Activated naive CD4-positive, alpha-beta T cell treated with anti-CD3 and anti-CD28 coated beads for 36 hours (primary cell): ENCODE measurements at places on chromosomes 16 and 17. TPM values are rescaled to one million over a fixed set of nuclear protein-coding genes. Genes with fewer than 3 reads are reported as not detected.
A peak's percentile ranks its signal among the peaks of the same experiment; 100 is the strongest.

GRCh38 chr16:9012848-9013507 is 49.3 kb upstream of the USP7 start:
- H3K27ac ChIP-seq: no peak overlapping the region
- H3K36me3 ChIP-seq: no peaks in the 10 kb centered on the region
- peak; percentile 10 for DNase-seq
- H3K4me3 ChIP-seq: no peak overlapping the region
- peaks cover 13% of the 10 kb centered on the region for H3K27me3 ChIP-seq
- H3K4me1 ChIP-seq: peaks cover 4% of the 10 kb centered on the region

- peaks cover 44% of the 10 kb centered on the region for H3K36me3 ChIP-seq
- peak overlapping the region; percentile 79 for H3K4me3 ChIP-seq
Observed at GRCh38 chr17:76271669-76272540, 6.8 kb downstream of the UBALD2 start.

DNA sequence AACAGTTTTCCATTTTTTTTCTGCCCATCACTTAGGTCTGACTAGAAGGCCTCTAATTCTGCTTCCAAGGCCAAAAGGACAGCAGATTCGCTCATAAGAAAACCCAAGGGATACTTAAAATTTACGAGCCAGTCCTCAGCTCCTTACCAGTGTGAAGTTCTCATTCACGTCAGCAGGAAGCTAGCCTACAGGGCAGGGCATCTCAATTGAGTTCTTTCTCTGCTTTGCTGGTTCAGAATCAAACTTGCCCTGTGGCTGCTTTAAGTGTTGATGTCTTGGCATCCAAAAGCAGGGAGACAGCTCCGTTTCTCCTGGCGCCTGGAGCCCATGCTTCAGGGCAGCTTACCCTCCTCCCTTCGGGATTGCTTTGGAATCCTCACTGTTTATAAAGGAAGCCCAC is 136.0 kb downstream of the ANKFN1 start:
- no peaks in the 10 kb centered on the region for H3K27me3 ChIP-seq
- no peak for DNase-seq
- no peak overlapping the region for H3K27ac ChIP-seq
- H3K4me1 ChIP-seq: peaks cover 23% of the 10 kb centered on the region

DNA sequence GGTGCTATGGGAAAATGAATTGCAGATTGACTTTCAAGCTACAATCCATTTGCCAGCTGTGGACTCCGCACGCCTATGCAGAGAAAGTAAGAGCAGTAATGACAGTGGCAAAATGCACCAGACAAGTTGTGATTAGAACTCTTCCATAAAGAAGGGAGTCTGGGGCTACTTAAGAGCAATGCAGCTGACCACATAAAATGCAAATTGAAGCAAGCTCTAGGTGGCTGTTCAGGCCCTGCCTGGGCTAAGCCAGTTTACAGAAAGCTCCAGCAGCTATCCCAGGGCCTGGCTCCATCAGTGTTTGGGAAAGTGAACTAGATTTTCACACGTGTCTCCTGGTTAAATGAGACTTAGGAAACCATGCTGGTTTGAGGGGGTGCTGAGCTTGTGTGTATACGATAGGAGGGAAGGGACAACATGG is 2.2 kb upstream of the MAP2K6 start:
- DNase-seq: no peak
- H3K4me3 ChIP-seq: no peak overlapping the region
- H3K4me1 ChIP-seq: peaks cover 7% of the 10 kb centered on the region

- H3K27me3 ChIP-seq: no peaks in the 10 kb centered on the region
- no peak overlapping the region for H3K4me3 ChIP-seq
- no peak overlapping the region for H3K27ac ChIP-seq
- no peaks in the 10 kb centered on the region for H3K36me3 ChIP-seq
- H3K4me1 ChIP-seq: no peaks in the 10 kb centered on the region
Observed at GRCh38 chr17:67801626-67802175, 23.6 kb upstream of the BPTF start.

DNA sequence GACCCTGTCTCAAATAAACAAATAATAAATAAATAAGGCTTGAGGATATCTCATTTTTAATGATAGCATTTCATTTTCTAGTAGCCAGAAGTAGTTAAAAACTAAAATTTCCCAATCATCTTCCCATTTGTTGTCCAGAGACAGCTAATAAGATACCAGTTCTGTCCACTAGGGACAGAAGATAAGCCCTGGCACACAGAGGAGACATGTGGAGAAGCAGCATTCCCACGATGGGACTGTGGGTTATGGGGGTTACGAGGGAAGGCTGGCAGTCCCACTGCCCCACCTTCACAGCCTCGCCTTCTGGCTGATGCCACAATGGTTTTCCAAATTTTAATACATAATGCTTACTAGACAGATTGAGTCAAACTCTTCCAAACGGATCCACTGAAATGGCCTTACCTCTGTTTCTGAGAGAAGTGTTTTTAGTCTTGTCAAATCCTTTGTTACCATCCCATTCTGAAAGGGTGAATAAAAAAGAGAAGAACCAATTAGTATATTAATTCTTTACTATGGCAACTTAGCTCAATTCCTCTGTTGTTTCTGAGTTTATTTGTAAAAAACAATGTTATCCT is 44.2 kb downstream of the HELZ start:
- H3K27me3 ChIP-seq: no peaks in the 10 kb centered on the region
- peaks cover 38% of the 10 kb centered on the region for H3K36me3 ChIP-seq
- H3K27ac ChIP-seq: no peak overlapping the region

DNA sequence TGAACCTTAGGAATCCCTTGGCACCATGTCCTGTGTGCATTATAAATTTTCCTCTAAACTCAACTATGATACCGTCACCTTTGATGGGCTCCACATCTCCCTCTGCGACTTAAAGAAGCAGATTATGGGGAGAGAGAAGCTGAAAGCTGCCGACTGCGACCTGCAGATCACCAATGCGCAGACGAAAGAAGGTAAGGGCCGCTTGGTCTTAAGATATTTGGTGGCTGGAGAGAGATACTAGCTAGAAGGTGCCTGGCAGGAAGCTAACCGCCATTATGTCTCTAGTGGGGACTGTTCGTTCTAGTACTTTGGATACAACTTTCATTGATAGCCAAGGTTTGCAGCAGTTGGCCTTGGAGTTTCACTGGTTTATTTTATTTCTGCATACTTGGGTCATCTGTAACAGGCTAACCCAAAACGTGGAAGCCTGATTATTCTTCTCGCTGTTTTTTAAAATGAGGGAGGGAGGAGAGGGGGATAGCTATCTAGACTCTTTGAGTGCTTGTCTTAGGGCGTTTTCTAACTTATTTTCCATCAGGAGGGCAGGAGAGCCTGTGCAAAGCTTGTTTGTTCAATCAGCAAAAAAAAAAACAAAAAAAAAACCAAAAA is 1.3 kb downstream of the RBBP6 start:
- peak overlapping the region; percentile 90 for H3K27ac ChIP-seq
- peaks cover 40% of the 10 kb centered on the region for H3K36me3 ChIP-seq
- H3K4me3 ChIP-seq: peak overlapping the region; percentile 99
- H3K4me1 ChIP-seq: peaks cover 40% of the 10 kb centered on the region
- peak; percentile 20 for DNase-seq

- H3K27ac ChIP-seq: no peak overlapping the region
- H3K27me3 ChIP-seq: no peaks in the 10 kb centered on the region
- peak overlapping the region; percentile 21 for H3K4me3 ChIP-seq
- H3K4me1 ChIP-seq: peaks cover 34% of the 10 kb centered on the region
- no peak for DNase-seq
Observed at GRCh38 chr17:43020030-43020621, 2.1 kb downstream of the VAT1 start.

DNA sequence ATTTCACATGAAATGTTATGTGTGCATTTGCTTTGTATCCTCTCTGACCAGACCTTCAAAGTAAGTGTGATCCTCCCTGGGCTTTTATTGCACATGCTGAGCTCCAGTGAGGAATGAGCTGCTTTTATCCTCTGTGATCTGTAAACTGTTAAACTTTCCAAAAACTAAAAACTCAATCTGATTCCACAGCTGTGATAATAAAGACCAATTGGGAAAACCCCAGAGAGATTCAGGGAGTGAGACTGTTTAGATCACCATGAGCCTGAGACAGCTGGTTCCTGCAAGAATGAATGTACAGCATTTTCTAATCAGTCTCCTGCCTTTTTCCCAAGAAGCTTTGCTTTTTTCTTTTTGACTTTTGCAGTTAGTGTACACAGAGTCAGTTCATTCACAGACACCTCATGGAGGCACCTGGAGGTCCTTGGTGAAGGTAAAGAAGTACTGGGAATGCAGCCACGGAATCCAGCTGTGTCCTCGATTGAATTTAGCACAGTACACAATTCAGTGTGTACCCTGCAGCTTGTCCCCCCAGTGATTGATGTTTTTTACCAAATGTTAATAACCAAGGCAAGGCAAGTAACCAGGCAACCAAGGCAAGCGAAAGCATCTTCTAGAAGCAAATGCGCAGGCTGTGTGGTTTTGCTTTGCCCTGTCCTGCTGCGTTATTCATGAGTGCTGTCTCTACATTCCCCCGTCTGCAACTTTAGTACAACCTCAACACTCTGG is 182.6 kb downstream of the LGALS9B start:
- H3K4me1 ChIP-seq: peaks cover 44% of the 10 kb centered on the region
- no peaks in the 10 kb centered on the region for H3K36me3 ChIP-seq
- no peak for DNase-seq
- no peak overlapping the region for H3K27ac ChIP-seq
- H3K4me3 ChIP-seq: no peak overlapping the region

DNA sequence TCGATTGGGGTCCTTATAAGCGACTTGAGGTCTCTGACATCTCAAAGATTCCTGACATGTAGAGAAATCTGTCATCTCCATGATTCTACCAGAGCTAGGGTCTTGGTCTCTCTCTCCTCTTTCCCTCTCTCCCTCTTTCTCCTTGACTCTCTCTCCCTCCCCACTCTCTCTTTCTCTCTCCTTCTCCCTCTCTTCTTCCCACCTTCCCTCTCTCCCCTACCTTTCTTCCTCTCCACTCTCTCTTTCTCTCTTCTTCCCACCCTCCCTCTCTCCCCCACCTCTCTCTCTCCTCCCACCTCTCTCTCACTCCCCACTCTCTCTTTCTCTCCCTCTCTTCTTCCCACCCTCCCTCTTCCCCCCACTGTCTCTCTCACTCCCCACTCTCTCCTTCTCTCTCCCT is 32.6 kb downstream of the B4GALNT2 start:
- H3K36me3 ChIP-seq: no peaks in the 10 kb centered on the region
- H3K4me3 ChIP-seq: no peak overlapping the region
- no peak overlapping the region for H3K27ac ChIP-seq
- H3K27me3 ChIP-seq: peaks cover 18% of the 10 kb centered on the region
- DNase-seq: no peak

- H3K27me3 ChIP-seq: no peaks in the 10 kb centered on the region
- no peak within 1 kb of the TSS for H3K27ac ChIP-seq
- peaks cover 4% of the 10 kb centered on the region for H3K4me1 ChIP-seq
- H3K4me3 ChIP-seq: no peak within 1 kb of the TSS
- peaks cover 1% of the 10 kb centered on the region for H3K36me3 ChIP-seq
Observed at GRCh38 chr16:28596840-28597691, at the start of gene SULT1A2. Gene SULT1A2, minus strand, starts transcription at chr16:28597050. Its CDS starts 1,120 bp downstream, at chr16:28595930.

- no peaks in the 10 kb centered on the region for H3K4me1 ChIP-seq
- no peak overlapping the region for H3K27ac ChIP-seq
- no peaks in the 10 kb centered on the region for H3K36me3 ChIP-seq
- peaks cover 6% of the 10 kb centered on the region for H3K27me3 ChIP-seq
- no peak for DNase-seq
Observed at GRCh38 chr16:77117707-77118106, 73.3 kb upstream of the MON1B start.

GRCh38 chr16:73568769-73569168 is 520.8 kb upstream of the ZFHX3 start:
- H3K4me3 ChIP-seq: no peak overlapping the region
- peaks cover 7% of the 10 kb centered on the region for H3K27me3 ChIP-seq
- no peak for DNase-seq

DNA sequence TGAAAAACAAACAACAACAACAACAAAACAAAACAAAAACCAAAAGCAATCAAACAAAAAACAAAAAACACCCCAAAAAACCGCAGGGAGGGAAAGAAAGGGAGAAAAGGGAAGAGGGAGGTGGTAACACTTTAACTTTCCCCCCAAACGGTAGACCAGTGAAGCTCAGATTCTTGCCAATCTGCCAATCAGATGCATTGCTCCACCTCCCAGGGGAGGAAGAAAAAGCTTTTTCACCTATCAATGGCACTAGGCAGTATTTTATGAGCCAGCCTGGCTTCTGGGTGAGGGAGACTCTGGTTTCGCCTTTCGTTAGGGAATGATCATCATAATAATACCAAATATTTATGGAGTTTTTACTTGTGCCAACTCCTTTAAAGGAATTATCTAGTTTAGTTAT is 94.1 kb downstream of the GPR139 start:
- peaks cover 16% of the 10 kb centered on the region for H3K27me3 ChIP-seq
- H3K4me3 ChIP-seq: no peak overlapping the region
- H3K27ac ChIP-seq: no peak overlapping the region
- DNase-seq: no peak
- no peaks in the 10 kb centered on the region for H3K36me3 ChIP-seq
- no peaks in the 10 kb centered on the region for H3K4me1 ChIP-seq

GRCh38 chr17:4944554-4945175 is 3.7 kb downstream of the PFN1 start:
- peaks cover 55% of the 10 kb centered on the region for H3K4me1 ChIP-seq
- peaks cover 69% of the 10 kb centered on the region for H3K36me3 ChIP-seq
- peak overlapping the region; percentile 99 for H3K27ac ChIP-seq
- peak overlapping the region; percentile 97 for H3K4me3 ChIP-seq

- peaks cover 4% of the 10 kb centered on the region for H3K36me3 ChIP-seq
- H3K27ac ChIP-seq: peak within 1 kb of the TSS; percentile 92
- no peaks in the 10 kb centered on the region for H3K27me3 ChIP-seq
- peak; percentile 91 for DNase-seq
- H3K4me3 ChIP-seq: peak within 1 kb of the TSS; percentile 98
- H3K4me1 ChIP-seq: peaks cover 32% of the 10 kb centered on the region
Observed at GRCh38 chr16:1705688-1706385, at the start of gene MAPK8IP3. Gene MAPK8IP3, plus strand, starts transcription at chr16:1706195. Its CDS starts 145 bp downstream, at chr16:1706340.

- no peak overlapping the region for H3K27ac ChIP-seq
- peaks cover 44% of the 10 kb centered on the region for H3K27me3 ChIP-seq
- H3K36me3 ChIP-seq: no peaks in the 10 kb centered on the region
- DNase-seq: no peak
- peaks cover 4% of the 10 kb centered on the region for H3K4me1 ChIP-seq
Observed at GRCh38 chr17:33751702-33752065, 458.6 kb upstream of the ASIC2 start.

DNA sequence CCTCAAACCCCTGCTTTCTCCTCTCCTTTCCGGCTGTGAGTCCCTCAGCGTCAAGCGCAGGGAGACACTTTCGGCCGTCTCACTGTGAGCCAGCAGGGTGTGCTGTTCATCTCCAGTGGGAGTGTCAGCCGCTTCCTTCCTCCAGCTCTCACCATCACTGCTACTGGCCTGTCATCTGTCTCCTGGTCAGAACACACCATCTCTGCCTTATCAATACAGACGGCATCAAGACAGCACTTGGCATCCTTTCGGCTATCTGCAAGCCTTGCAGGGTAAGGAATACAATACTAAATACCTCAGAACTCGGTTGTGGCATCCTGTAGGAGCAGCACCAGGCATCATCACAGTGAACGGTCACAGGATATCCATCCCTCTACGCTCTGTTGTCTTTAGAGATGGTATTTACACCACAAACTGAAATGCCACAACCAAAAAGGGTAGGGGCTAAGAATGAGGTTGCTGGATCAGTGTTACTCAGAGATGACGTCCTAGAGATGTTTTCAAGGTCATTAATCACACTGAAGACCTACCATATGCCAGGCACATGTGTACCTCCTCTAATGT is 20.7 kb upstream of the CMTM4 start:
- no peaks in the 10 kb centered on the region for H3K27me3 ChIP-seq
- DNase-seq: peak; percentile 29
- H3K4me3 ChIP-seq: no peak overlapping the region
- H3K27ac ChIP-seq: no peak overlapping the region
- H3K4me1 ChIP-seq: no peaks in the 10 kb centered on the region
- peaks cover 2% of the 10 kb centered on the region for H3K36me3 ChIP-seq

Gene TLCD2
- 0.05 TPM for total RNA-seq

Gene TMIGD1
- not detected for total RNA-seq

Gene HSF5
- 4.1 TPM for total RNA-seq

Gene WFIKKN2
- total RNA-seq: not detected

Gene CES5A
- not detected for total RNA-seq

Gene CTRB2
- total RNA-seq: not detected

Gene ZNF469
- 0.17 TPM for total RNA-seq

Gene CD68
- 12.6 TPM for total RNA-seq

Gene IRX5
- not detected for total RNA-seq

Gene EVPLL
- not detected for total RNA-seq
